ENCODE measurements at places on chromosomes 13 and 19. TPM values are rescaled to one million over a fixed set of nuclear protein-coding genes. Genes with fewer than 3 reads are reported as not detected.

GRCh38 chr13:80149736-80150135 lies 191.2 kb downstream of the SPRY2 start:
- no peak for DNase-seq

FCGBP gene
- total RNA-seq: 1.1 TPM

- DNase-seq: no peak
Measured at GRCh38 chr13:76703621-76704288, 182.4 kb downstream of the KCTD12 start.

DNA sequence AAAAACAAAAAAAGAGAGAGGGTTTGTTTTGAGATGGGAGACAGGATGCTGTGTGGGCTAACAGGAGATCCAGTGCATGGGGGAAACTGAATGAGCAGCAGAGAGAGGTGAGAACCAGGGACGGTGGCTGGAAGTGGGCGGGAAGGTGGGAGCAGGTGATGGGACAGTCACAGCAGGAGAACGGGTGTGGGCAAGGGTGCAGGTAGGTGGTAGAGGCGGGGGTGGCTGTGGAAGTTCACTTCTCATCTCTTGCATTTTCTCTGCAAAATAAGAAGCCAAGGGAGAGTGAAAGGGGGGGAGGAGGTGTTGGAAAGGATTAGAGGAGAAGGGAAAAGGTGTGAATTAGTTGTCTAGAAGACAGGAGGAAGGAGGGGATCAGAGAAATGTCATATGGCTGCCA lies 21.9 kb downstream of the FBXO17 start:
- no peak for DNase-seq

CPT1C gene
- total RNA-seq: 2.6 TPM

DNA sequence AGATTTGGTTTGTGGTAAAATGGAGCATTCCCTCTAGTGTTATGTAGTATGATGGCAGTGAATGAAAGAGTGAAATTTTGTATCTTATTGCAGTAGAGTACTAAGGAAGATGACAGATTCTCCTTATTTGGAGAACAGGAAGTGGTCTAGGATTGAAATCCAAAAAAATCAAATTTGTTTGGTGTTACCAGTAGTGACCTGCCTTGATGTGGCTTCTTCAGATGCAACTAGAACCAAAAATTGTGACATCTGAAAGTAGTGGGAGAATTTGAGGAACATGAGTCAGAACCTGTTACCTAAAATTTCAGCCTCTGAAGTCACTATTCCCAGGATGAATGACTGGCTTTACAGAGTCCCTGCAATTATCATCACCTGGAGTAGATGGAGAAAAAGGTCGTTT lies 165.9 kb downstream of the KLF5 start:
- DNase-seq: no peak

GRCh38 chr13:95360464-95361097 lies 59.3 kb upstream of the ABCC4 start:
- DNase-seq: no peak

- DNase-seq: no peak
Measured at GRCh38 chr19:21566073-21566472, 60.7 kb downstream of the ZNF429 start.

Data from OCI-LY7 (cell line).